NCI-H1436 treated with DMSO at 0.1 percent for 48 hours (cell line): ENCODE measurements at places on chromosomes 16 and 17.

GRCh38 chr17:81538651-81539570, 10.7 kb downstream of the FSCN2 start:
- DNase-seq: no peak

GRCh38 chr16:48479955-48480354, 94.7 kb upstream of the SIAH1 start:
- DNase-seq: no peak

DNA sequence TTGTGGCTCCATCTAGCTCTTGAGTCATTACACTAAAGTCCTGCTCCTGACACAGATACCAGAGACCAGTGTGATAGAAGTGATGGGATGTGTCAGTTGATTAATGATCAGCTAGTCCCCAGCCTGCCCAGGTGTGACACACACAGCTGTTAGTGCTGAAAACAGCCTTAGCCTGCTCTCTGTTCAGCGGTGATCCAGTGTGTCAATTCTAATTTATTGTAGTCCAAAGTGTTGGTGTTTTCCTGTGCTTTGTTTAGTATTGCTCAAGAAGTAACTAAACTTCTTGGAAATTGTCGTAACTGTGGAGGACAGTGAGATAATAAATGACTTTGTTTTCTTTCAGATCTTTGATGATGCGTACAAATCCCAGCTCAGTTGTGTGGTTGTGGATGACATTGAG, 92.3 kb downstream of the WNT3 start:
- no peak for DNase-seq

DNA sequence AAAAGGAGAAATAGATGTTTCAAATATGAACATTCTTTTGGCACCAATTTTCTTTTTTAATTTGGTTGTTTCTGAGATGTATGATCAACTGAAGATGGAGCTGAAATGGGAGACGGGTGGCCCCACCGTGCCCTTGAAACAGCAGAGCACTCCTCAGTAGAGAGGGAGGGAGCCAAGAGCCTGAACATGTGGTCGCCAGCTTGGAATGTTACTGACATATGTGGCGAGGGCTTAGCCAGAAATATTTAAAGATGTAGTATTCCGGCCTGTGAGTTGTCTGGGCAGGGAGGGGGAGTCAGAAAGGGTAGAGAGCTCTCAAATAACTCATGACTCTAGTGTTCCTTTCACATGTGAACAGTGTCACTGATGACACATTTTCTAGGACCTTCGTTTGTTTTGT, 13.3 kb upstream of the MRC2 start:
- DNase-seq: no peak

DNA sequence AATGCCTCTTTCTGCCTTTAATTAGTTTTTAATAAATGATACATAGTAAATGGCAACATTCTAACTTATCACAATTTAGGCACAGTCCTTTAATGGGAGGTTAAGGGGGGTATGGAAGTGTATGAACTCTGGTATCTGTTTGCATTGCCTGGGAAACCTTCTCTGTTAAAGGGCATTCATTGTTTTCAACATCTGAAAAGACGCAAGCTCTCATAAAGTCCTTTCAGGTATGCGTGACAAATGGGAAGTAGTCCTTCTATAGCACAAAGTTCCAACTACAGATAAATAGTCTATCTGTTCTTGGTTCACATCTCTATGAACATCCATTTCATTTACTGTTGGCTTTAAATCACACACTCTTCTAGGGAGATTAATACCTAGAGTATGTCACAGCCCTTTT, 298.0 kb upstream of the PMFBP1 start:
- DNase-seq: no peak

GRCh38 chr17:76079956-76080767, 1.2 kb downstream of the ZACN start:
- no peak for DNase-seq

- DNase-seq: no peak
Measured at GRCh38 chr17:237406-237955, 56.0 kb upstream of the DOC2B start.

GRCh38 chr17:57215317-57215716, 41.0 kb upstream of the MSI2 start:
- DNase-seq: no peak

GRCh38 chr16:54031107-54031760, 255.4 kb downstream of the IRX3 start:
- no peak for DNase-seq
